Fibroblast of the conjunctiva (primary cell): ENCODE measurements at places on chromosomes 12 and 14.
A peak's percentile ranks its signal among the peaks of the same experiment; 100 is the strongest.

DNA sequence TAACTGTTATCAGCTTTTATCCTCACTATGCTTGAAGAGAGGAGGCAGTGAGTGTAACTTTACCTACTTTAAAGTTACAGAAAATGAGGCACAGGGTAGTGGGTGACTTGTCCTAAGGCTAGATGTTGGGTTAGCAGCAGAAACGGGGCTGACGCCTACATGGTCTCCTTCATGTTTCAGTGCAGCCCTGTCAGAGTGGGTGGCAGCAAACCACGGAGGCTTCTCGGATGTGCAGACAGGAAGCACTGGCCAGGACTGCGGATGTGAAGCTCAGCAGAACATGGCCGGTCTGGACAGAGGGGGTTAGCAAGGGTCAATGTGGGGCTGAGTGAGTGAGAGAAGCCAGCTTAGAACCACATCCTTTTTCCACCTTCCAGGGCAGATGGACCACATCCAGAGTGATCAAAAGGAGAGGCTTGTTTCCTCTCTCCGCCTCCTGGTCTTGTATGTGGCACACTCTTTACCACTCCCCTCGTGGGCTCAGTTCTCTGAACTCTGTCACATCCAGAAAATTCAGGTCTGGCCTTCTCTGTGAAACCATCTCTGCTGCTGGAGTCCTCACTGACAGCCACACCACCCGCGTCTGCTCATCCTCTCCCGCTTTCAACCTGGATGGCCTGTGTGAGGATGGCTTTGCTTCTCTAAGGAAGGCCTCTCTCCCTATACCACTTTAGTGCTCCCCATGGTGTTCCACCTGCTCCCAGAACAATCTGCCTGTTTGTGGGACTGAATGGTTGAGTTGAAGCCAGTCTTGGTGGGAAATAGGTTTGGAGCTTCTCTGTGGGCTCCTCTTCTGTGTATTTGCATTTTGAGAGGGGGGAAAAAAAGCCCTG, 14.1 kb downstream of the SUSD6 start:
- DNase-seq, result no peak

DNA sequence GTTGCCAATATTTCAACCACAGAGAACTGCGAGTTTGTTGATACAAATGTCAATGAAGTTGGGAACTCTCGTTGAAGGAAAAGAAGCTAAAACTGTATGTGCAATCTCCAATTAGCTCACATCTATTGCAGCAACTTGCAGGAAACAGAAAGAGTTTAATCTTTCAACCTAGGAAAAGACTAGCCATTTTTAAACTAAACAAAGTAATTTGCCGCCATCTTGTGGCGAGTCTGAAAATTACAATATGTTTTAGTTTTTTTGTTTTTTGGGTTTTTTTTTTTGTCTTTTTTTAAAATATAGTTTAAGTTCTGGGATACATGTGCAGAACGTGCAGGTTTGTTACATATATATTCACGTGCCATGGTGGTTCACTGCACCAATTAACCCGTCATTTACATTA, 131.2 kb upstream of the FOXG1 start:
- peak; percentile 55 for DNase-seq

DNA sequence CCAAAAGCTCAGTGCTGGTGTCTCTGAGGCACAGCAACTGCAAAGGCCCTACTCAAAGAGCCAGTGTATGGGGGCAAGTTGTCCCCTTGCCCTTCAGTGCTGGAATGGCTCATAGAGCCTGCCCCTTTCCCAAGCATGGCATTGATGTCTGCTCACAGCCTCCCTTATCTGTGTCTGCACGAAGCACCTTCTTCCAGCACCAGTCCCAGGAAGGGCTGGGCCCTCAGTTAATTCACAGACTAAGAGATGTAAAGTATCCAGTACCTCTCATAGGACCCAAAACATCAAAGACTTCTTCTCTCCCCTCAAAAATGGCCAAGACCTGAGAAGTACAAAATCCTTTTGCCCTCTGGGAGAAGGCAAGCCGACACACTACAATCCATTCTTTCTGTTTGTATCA, 1.6 kb upstream of the CMAS start:
- no peak for DNase-seq

- DNase-seq, result no peak
These were observed at the start of gene MGAT4C for GRCh38 chr12:86256163-86256562. TSS of gene MGAT4C (minus strand) at chr12:86256391.

DNA sequence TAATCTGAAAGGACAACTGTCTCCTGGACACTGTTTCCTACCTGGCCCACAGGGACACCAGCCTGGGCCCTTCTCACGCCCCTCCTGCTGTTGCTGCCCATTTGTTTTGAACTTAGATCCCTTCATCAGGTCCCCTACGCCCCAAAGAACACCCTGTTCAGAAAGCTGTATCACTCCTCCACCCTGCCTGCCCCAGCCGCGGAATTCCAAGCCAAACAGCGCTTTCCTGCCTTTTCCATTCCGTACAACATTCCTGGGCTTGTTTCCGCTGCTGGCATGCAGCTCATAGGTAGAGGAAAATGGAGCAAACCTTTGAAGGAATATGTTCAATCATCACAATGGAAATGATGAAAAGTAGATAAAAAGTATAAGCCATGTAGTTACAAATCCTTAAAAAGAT, 12.8 kb upstream of the GSG1 start:
- DNase-seq, result no peak

DNA sequence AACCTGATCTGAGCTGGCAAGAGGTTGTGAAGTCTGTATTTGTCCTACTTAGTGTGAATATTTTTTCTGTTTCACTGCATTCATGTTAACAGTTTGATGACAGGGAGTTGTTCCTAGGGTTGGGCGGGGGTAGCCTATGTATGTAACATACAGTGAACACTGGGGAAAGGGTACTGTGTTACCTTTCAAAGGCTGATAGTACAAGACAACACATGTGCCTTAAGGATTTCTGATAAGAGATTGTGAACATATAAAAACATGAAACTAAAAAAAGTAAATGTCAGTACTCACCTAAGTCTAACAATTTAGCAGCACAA, 30.5 kb upstream of the GRIP1 start:
- DNase-seq, result no peak

GRCh38 chr14:101073598-101073965, 170.1 kb upstream of the RTL1 start:
- DNase-seq, result no peak

DNA sequence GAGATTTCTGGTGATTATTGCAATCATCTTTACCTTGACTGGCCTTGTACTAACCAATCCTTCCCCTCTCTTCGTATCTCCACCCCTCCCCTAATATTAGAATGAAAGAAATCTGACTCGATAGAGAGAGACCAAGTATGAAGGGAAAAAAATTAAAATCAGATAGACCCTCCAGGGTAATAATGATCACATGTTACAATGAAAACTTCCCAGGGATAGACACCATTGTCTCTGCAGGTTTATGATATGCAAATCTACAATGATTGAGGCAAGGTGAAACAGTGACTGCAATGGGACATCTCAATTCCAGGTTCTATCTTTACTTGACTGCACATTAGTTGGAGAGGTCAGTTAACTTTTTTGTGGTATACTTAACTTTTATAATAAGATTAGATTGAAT, 1.5 kb upstream of the NFKBIA start:
- DNase-seq, result no peak
